ENCODE measurements at places on chromosomes 5 and 9.

DNA sequence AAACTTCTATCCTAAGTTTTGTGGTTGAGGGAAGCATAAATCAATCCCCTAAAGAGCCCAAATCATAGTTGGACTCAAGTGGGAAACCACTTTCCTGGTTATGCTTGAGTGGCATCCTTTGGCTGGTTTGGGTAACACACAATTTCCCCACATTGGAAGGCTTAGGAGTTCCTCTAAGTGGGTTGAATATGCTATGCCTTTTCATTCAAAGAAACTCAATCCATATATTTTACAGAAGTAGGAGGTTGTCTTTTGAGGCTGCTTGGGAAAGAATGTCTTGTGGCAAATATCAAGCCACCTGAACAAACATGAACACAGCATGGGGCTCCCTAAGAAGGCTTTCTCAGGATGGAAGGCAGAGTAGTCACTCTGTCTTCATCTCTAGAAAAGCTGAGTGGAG lies 121.1 kb downstream of the SPATA31D1 start:
- DNase-seq: no peak
- no peaks in the 10 kb centered on the region for H3K27me3 ChIP-seq
- no peak overlapping the region for H3K27ac ChIP-seq
- H3K36me3 ChIP-seq: no peaks in the 10 kb centered on the region
- H3K4me1 ChIP-seq: no peaks in the 10 kb centered on the region
- peak overlapping the region; percentile 2 for H3K4me3 ChIP-seq

DNA sequence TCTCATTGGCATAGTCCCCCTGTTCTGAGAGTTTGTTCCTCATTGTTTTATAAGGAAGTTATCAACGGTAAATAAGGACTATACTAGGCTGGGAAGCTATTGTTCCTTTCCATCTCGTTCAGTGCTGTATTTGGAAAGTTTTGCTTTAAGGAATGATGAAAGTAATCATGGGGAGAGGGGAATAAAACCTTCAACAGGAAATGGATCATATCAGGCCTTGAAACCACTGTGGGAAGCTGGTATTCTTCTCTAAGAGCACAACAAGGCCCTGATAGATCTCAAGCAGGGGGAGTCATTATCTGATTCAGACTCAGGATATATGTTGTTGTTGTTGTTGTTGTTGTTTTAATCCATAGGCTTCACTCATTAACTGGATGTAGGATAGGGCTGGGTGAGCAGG lies 474.5 kb downstream of the ENC1 start:
- no peaks in the 10 kb centered on the region for H3K36me3 ChIP-seq
- no peak overlapping the region for H3K27ac ChIP-seq
- no peak overlapping the region for H3K4me3 ChIP-seq
- no peaks in the 10 kb centered on the region for H3K4me1 ChIP-seq

DNA sequence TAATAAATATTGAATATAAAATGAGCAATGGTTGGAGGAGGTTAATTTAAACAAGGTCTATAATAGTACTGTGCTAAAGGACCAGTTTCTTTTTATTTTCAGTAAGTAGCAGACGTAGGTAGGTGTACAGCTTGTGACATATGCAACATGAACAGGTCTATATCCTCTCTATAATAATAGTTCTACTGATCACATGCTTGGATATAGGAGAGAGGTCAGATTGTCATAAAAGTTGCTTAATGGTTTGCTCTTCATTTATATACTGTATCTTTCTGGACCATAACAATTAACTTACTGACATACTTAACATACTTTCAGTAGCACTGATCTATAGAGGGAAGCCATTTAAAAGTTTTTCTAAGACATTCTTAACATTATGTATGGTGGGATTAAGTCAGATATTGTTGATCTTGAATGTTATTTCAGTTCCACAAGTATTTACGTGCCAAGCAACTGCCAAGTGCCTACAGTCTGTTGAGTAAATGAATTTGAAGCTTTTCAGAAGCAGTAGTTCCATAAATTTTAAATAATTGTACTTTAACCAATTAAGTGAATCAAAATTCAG lies 68.0 kb downstream of the DENND4C start:
- H3K4me3 ChIP-seq: no peak overlapping the region
- H3K27ac ChIP-seq: no peak overlapping the region
- H3K27me3 ChIP-seq: no peaks in the 10 kb centered on the region
- H3K4me1 ChIP-seq: no peaks in the 10 kb centered on the region
- H3K36me3 ChIP-seq: peaks cover 23% of the 10 kb centered on the region

DNA sequence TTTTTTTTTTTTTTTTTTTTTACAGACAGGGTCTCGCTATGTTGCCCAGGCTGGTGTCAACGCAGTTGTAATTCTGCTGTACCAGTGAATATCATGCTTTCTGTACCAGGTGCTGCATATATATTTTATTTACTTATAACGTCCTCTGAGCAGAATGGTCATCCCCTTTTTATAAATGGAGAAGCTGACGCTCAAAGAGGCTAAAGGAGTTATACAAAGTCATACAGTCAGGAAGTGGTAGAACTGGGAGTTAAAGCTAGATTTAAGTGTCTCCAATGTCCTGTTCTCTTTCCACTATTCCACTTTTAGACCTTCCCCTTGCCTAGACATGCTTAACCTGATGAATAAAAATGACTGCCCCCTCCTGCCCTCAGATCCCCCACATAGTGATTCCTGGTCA lies 1.2 kb upstream of the SIL1 start:
- H3K4me3 ChIP-seq: no peak overlapping the region
- no peak overlapping the region for H3K27ac ChIP-seq
- DNase-seq: no peak
- no peaks in the 10 kb centered on the region for H3K4me1 ChIP-seq
- H3K27me3 ChIP-seq: no peaks in the 10 kb centered on the region

DNA sequence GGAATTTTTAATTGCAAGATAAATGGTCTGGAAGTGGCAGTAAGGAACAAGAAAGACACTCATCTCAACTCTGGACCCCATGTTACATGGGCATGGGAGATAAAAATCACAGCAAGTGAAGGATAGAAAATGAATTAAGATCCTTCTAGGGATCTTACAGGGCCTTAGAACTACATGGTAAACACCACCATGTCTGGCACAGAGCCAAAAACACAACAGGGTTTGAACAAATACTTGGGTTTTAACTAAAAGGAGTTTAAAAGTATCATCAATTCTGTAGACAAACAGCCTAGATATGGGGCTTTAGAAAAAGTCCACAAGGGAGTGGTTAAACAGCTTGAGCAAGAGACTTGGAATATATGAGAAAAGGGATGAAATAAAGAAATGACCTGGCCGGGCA lies 366.4 kb downstream of the ARL15 start:
- no peak overlapping the region for H3K4me3 ChIP-seq
- peaks cover 7% of the 10 kb centered on the region for H3K4me1 ChIP-seq
- no peak for DNase-seq
- no peaks in the 10 kb centered on the region for H3K27me3 ChIP-seq
- no peak overlapping the region for H3K27ac ChIP-seq

GRCh38 chr5:134406390-134406789 lies 5.3 kb downstream of the CDKN2AIPNL start:
- no peaks in the 10 kb centered on the region for H3K27me3 ChIP-seq
- peaks cover 26% of the 10 kb centered on the region for H3K36me3 ChIP-seq
- no peak overlapping the region for H3K27ac ChIP-seq

DNA sequence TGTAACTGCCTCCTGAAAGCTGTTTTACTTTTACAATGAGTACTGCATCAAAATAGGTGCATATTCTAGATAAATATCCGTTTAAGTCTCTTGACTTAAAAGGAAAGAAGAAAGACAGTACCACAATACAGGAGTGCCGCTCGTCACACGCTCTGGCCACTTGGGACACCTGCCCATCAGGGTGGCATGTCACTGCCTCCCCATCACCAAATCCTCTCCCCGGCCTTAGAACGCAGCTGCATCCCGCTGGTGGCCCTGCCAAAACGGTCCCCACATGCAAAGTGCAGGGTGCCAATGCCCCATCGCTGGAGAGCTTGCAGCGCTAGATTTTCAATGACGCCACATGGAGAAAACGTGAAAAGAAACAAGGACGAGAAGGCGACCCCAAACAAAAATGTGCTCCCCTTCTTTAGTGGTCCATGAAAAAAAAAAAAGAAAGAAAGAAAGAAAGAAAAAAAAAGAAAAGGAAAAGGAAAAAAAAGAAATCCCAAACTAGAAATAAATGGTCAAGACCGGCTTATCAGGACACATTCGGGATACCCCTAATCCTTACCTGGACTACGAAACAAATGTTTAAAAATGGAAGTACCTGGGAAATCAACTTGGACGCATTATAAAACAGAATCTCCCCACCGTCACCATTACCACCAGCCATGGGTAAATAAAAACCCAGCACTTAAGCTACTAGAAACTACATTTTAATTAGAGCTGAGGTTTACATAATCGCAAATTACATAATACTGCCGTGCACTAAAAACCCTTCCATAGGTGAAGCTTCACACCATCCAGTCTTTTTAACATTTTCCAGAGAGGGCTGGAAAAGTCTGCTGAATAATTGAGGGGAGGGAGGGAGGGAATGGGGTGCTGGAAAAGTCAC lies 1.0 kb downstream of the ANKH start:
- no peaks in the 10 kb centered on the region for H3K4me1 ChIP-seq
- H3K27me3 ChIP-seq: peaks cover 24% of the 10 kb centered on the region
- H3K36me3 ChIP-seq: no peaks in the 10 kb centered on the region
- no peak overlapping the region for H3K27ac ChIP-seq
- no peak for DNase-seq
- peak overlapping the region; percentile 84 for H3K4me3 ChIP-seq

DNA sequence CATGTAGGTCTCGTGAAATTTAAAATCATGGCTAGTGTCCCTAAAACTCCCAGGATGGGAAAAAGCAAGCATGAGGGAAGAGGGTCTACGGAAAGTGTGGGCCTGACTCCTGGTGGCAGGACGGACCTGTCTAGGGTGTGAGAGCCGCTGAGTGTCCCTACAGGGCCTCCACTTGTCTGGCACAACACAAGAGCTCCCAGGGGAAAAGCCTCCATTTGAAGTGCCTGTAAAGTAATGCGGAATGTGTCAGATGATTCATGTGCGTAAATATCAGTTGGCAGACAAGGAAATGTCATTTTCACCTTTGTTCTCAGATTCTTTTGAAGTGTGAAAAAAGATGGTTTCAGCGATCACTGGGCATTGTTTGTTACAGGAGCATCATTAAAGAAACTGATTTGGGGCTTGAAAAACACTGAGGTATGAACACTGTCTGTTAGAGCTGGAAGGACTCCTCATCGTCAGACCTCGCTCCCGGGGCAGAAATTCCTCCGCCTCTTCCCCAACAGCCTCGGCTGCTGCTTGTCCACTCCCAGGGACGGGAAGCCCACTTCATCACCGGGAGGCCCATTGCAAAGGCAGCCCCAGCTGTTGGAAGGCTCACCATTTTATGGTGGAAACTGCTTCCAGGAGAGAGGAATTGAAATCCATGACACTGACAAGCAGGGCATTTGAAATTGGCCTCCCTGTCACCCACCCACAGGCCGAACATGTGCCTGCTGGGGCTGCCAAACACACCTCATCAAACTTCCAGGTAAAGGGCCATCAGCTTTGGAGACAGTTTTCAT lies 240.8 kb downstream of the FSTL4 start:
- no peak overlapping the region for H3K4me3 ChIP-seq
- no peaks in the 10 kb centered on the region for H3K27me3 ChIP-seq
- peak; percentile 76 for DNase-seq
- H3K36me3 ChIP-seq: no peaks in the 10 kb centered on the region
- H3K27ac ChIP-seq: no peak overlapping the region
- H3K4me1 ChIP-seq: no peaks in the 10 kb centered on the region

DNA sequence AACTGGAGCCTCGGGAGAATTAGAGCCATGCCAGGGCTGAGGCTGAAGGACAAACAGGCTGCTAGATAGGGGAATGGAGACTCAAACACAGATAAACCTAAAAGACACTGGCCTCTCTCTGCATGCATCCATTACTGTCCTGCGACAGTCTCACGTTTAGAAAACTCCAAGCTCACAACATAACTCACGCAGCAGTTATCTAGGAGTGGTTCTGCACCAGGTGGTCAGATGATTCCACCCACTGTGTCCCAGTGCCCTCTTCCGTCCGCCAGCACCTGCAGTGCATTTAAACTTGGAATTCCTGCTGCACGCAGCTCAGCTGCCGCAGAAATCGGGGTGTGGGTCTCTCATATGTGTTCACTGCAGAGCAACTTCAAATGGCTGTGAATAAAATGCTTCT lies 272.6 kb upstream of the IRX2 start:
- no peak for DNase-seq
- no peaks in the 10 kb centered on the region for H3K36me3 ChIP-seq
- H3K27ac ChIP-seq: no peak overlapping the region
- no peak overlapping the region for H3K4me3 ChIP-seq
- H3K27me3 ChIP-seq: no peaks in the 10 kb centered on the region
- no peaks in the 10 kb centered on the region for H3K4me1 ChIP-seq

DNA sequence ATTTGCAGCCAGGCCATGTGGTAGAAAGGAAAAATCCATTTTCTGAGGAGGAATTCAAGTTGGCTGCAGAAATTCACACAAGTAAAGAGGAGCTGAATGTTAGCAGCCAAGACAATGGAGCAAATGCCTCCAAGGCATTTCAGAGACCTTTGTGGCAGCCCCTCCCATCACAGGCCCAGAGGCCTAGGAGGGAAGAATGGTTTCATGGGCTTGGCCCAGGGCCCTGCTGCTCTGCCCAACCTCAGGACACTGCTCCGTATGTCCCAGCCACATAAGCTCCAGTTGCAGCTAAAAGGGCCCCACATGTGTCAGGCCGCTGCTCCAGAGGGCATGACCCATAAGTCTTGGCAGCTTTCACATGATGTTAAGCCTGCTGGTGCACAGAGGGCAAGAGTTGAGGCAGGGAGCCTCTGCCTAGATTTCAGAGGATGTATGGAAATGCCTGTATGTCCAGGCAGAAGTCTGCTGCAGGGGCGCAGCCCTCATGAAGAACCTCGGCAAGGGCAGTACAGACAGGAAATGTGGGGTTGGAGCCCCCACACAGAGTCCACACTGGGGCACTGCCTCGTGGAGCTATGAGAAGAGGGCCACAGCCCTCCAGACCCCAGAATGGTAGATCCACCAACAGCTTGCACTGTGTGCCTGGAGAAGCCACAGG lies 144.2 kb upstream of the EPB41L4A start:
- no peaks in the 10 kb centered on the region for H3K27me3 ChIP-seq
- no peak overlapping the region for H3K27ac ChIP-seq
- no peak for DNase-seq
- H3K4me1 ChIP-seq: no peaks in the 10 kb centered on the region
- no peaks in the 10 kb centered on the region for H3K36me3 ChIP-seq

All from endodermal cell (in vitro differentiated cells).